ENCODE measurements at places on chromosomes 1 and 21. TPM values are rescaled to one million over a fixed set of nuclear protein-coding genes. Genes with fewer than 3 reads are reported as not detected.

DNA sequence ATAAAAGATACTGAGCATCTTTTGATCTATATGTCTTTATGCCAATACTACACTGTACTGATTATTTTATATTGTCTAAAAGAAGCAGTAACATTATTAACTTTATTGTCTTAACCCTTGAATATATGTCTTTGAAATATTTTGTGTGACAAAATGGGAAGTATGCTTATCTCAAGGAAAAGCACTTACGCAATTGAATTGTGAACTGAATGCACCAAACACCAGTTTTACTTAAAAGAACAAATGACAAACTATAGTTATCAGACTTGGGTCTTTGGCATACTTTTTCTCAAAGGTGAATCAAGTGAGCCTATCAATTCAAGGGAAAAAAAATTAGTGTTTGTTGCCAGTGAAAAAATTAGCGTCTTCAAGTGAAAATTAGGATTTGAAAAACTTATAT is 9.2 kb upstream of the SLC6A9 start:
- DNase-seq: no peak

GRCh38 chr1:21700094-21700493 is 30.9 kb upstream of the RAP1GAP start:
- no peak for DNase-seq

- no peak for DNase-seq
These were observed 1.2 kb upstream of the STYXL2 start for GRCh38 chr1:167092653-167093052.

- no peak for DNase-seq
These were observed 149.2 kb downstream of the ACTL8 start for GRCh38 chr1:17904290-17904689.

GRCh38 chr1:82893712-82894470 is 1093.2 kb downstream of the ADGRL2 start:
- no peak for DNase-seq

Gene RAB13
- 145 TPM for total RNA-seq

Gene ERG
- 0.84 TPM for total RNA-seq

Data from astrocyte (in vitro differentiated cells and primary cell).